ENCODE measurements at places on chromosomes 16 and 17. TPM values are rescaled to one million over a fixed set of nuclear protein-coding genes. Genes with fewer than 3 reads are reported as not detected.

DNA sequence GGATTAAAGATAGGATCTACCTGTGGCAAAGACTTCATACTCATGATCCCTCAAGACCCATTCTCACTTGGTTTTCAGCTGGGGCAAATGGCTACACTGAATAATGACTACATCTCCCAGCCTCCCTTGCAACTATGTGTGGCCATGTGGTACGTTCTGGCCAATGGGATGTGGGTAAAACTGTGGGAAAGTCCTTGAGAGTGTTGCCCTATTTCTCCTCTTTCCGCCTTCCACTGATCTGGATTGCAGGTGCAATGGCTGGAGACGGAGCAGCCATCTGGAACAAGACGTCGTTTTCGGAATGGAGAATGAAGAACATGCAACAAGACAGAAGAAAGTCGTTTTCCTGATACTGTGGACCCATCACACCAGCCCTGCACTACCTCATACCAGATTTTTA is 48.5 kb downstream of the HAPSTR1 start:
- DNase-seq, result peak; percentile 36

- DNase-seq, result no peak
Observed at GRCh38 chr16:87025676-87026075, 291.5 kb downstream of the C16orf95 start.

- peak; percentile 72 for DNase-seq
Observed at GRCh38 chr17:77098884-77099545, 41.8 kb upstream of the SEC14L1 start.

DNA sequence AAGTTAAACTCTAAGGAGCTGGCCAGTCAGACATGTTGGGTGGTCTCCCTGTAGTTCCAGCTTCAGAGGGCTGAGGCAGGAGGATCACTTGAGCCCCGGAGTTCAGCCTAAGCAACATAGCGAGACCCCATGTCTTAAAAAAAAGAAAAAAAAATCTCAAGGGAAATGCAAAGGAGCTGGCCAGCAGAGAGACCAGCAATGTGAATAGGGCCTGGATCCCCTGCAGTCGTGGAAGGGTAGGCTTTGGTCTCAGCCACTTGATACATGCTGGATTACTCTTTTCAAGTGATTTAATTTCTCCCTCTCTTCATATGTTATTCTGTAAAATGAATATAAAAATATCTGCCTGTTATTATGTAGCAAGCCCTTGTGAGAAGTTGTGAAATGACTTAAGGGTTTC is 207.7 kb downstream of the SPECC1 start:
- DNase-seq, result no peak

GRCh38 chr16:57001026-57001679 is 11.8 kb downstream of the NLRC5 start:
- DNase-seq, result no peak

Gene HOXB1
- not detected for total RNA-seq

Gene PPY
- total RNA-seq, result not detected

Gene SCARF1
- total RNA-seq, result not detected

Measured in LHCN-M2 (cell line).